ENCODE measurements at places on chromosomes 3 and 15.

- no peak for DNase-seq
These were observed 117.4 kb downstream of the TIGIT start for GRCh38 chr3:114411190-114411668.

DNA sequence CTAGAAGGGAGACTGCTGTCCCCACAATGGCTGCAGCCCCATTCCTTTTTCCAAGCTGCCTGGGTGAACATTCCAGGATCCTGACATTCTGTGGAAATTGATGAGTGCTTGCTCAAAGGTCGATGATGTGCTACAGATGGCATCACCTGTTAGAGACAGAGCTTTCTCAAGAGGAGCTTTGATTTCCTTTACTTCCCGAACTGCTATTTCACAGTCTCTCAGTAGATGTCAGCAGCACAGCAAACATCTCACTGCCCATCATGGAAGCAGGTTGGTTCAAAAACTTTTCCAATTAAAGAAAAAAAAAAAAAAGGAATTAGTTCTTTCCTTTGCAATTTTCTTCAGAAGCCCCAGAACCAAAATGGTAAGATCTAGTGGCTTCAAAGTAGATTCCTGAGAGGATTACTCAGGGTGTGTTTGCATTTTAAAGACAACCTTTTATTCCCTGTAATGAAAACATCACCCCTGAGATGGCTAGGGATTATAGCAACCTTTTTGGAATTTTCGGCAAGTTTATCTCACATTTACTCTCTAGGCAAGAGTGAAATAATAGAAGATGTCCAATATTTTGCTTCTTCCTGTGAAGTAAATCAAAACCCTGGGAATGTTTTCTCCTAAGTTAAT is 44.8 kb downstream of the POLR2M start:
- DNase-seq, result no peak

GRCh38 chr3:54856271-54856670 is 71.6 kb downstream of the LRTM1 start:
- no peak for DNase-seq

DNA sequence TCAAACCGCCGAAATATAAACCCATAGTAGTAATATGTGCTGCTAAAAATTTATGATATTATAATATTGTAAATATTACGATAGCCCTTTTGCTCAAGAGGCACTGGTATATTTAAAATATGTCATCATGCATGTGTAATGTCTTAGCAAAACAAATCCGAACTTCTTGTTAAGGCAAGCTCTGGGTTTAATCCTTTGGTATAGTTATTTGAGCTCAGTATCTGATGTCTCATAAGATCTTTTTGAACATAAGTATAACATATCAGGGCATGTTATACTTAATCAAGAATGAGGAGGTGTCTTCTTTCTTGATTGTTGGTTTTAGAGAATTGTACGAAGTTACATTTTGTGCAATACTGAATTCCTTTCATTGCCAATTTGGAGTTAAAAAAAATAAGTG is 154.1 kb upstream of the CBLB start:
- DNase-seq, result no peak

DNA sequence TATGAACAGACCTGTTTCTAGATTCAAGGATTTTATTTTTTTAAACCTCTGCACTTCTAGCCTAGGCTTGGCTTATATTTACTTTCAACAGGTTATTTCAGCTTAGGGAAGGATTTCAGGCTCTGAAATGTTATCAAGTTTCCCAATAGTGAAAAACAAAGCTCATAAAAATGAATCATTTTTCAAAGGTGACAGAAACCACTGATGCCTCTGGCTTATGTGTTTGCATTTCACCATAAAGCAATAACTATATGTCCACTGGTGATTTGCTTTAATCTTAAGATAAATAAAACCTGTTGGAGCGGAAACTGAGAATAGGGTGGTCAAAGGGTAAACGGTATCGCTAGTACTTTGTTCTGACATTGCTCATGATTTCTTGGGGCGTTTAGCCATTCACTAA is 141.2 kb upstream of the LRIG1 start:
- DNase-seq, result no peak

GRCh38 chr15:47395076-47395475 is 322.2 kb upstream of the SEMA6D start:
- no peak for DNase-seq

GRCh38 chr3:65230261-65231139 is 542.7 kb upstream of the ADAMTS9 start:
- DNase-seq, result no peak

GRCh38 chr3:55487381-55488241 is 505 bp upstream of the WNT5A start:
- DNase-seq, result no peak

GRCh38 chr3:17901893-17902292 is 159.5 kb upstream of the TBC1D5 start:
- DNase-seq, result no peak

DNA sequence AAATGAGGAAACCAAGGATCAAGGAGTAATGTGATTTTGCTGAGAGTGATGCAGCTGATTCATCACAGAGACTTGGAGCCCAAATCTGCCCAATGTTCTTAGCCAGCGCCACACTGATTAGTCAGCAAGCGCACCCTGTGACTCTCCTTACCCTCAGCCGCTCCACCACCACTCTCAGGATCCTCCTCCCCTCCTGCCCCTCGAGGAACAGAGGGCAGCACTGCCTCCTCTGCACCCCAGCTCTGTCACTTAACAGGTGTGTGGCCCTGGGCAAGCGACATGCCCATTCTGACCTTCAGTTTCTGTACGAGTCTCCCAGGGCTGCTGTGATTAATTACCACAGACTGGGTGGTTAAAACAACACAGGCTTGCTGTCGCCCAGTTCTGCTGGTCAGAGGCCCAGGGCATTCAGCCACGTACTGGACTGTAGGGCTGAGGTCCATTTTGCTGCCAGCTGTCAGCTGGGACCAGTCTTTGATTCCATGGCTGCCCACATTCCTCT is 36.1 kb upstream of the HRH1 start:
- DNase-seq, result no peak

GRCh38 chr3:12879191-12879815 is 37.9 kb upstream of the RPL32 start:
- no peak for DNase-seq

- peak; percentile 32 for DNase-seq
These were observed 16.1 kb downstream of the AMOTL2 start for GRCh38 chr3:134357914-134358811.

DNA sequence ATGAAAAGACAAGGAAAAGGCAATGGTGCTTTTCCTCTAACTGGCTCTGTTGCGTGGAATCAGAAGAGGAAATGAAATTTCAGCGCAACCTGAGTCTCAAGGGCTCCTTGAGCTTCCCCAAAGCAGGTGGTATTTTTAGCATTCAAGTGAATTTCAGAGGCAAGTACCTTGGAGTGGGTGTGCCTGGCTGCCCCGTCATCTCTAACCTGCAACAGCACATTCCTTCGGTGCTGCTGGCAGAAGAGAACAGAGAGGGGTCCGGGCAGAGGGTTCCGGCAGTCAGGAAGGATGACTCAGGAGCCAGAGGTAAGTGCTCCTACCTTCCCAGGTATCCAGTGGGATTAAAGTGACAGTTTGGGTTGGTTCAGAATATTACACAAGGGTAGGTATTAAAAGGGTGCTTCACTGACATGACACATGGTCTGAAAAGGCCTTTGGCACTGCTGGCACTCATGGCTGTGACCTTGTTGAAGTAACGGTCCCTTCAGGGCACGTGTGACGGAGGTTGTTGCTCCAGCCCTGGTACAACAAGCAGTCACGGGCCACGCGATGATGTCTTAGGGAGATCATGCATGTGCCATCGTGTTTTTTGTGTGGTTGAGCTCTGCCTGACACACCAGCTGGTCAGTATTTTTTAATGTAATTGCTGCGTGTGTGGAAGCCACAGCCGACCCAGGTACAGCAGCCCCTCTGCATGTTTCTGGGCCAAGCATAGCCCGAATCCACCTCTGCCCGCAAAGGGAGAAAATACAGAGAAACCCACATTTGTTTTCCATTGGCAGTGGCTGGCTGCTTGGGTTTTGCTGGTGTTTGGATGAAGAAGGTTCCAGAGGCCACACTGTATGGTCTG is 75.7 kb downstream of the LRRK1 start:
- no peak for DNase-seq

GRCh38 chr3:130789782-130790322 is 43.2 kb upstream of the PIK3R4 start:
- no peak for DNase-seq

DNA sequence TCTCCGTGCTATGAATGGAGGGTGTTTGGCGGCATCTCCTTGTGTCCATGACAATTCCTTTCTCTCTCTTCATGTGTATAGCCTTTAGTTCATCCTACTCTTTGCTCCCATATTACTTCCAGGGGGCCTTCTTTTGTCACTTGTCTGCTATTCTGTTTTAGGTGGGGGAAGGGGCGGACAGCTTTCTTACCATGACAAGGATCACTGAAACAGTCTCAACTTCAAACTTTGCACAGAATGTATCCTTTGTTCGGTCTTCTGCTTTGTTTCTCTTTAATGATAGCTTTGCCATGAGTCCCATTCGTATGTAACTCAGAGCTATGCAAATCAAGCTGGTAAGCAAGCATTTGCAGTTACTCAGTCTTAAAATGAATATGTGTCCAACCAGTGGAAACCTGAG is 294.2 kb downstream of the TIGIT start:
- DNase-seq, result no peak

GRCh38 chr3:178117641-178118040 is 418.6 kb upstream of the KCNMB2 start:
- no peak for DNase-seq

- DNase-seq, result peak; percentile 41
These were observed 152.9 kb downstream of the ATP10A start for GRCh38 chr15:25710184-25710583.

- DNase-seq, result no peak
These were observed 584.4 kb upstream of the TBL1XR1 start for GRCh38 chr3:177781686-177782161.

DNA sequence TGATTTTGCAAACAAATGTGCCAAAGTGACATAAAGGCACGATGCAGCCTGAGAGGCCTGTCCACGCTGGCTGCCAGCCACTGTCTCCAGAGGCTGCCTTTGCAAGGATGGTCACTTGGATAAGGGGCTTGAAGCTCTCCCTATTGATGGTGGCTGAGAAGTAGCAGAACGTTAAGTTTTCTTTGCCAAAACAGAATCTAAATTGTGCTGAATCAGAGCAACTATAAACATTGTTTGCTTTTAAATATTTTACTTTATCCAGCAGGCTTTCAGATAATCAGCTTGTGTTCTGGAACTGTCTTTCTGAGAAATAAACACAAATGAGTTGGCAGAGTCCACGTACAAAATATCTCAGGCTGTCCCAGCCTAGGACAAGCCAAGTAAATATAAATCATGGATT is 23.8 kb upstream of the CNBP start:
- no peak for DNase-seq

DNA sequence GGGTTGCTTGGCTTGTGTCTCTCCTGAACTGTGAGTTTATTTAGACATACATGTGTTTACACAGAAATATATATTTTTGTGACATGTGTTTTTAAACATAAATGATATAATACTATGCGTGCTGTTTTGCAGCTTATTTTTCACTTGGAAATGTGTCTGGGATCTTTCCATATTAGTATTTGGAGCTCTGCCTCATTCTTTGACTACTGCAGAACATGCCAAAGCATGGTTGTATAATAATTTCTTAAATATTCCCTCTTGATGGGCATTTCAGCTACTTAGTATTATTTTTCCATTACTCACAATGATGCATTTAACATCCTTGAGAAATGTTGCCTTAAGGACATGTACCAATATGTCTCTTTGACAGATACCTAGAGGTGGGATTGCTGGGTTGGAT is 19.5 kb downstream of the ANAPC13 start:
- no peak for DNase-seq

DNA sequence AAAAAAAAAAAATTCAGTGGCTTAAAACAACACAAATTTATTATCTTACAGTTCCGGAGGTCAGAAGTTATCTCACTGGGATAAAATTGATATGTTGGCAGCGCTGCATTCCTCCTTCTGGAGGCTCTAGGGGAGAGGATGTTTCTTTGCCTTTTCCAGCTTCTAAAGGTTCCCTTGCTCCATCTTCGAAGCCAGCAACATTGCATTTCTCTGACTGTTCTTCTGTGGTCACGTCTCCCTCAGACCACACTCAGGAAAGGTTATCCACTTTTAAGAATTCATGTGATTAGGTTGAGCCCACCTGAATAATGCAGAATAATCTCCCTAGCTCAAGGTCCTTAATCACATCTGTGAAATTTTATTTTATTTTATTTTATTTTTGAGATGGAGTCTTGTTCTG is 23.4 kb upstream of the ACAP2 start:
- no peak for DNase-seq

GRCh38 chr3:97793420-97794019 is 28.3 kb upstream of the CRYBG3 start:
- DNase-seq, result no peak

- peak; percentile 68 for DNase-seq
These were observed 92.0 kb downstream of the SNRK start for GRCh38 chr3:43378066-43378935.

- DNase-seq, result no peak
These were observed 23.0 kb upstream of the GATA2 start for GRCh38 chr3:128515967-128516366.

DNA sequence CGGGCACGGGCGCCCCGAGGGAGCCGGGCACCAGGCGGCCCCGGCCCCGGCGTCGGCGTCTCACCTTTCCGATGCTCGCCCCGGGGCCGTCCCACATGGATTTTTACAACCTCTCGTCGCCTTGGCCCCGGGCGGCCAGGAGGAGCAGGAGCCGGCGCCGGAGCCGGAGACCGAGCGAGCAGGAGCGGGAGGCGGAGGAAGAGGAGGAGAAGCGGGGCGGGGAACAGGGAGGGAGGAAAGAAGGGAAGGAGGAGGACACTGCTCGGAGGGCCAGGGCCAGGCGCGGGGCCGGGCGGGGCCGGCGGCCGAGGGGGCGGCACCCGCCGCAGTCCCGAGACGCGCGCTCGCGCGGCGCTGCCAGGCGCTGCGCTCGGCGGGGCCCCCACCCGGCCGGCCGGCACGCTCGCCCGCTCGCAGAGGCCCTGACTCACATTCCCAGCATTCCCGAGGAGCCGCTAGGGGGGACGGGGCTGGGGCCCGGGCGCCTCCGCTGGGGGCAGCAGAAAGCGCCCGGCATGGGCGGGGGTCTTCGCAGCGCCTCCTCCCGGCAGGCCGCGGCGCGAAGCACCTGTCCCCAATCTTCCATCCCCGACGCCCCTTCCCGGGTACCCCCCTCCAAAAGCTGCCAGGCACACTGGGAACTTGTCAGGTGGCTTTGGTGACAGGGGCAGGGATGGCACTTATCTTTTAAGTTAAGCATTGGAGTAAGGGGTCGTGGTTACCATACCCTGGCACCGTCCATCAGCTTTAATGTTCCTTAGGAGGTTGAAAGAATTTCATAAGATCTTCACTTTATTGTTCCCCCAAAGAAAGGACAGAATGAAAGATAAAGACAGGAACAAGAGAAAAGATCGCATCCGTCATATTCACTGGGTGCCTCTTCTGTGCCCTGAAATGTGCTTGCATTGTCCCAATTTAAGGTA is at the start of gene ERC2:
Gene ERC2, minus strand, starts transcription at position 284 of the 923 bp plus-strand sequence.
- DNase-seq, result no peak

- no peak for DNase-seq
These were observed 85.0 kb downstream of the RAB11A start for GRCh38 chr15:65954289-65954741.
